Memory B cell (primary cell): ENCODE measurements at places on chromosomes 11 and 22.

DNA sequence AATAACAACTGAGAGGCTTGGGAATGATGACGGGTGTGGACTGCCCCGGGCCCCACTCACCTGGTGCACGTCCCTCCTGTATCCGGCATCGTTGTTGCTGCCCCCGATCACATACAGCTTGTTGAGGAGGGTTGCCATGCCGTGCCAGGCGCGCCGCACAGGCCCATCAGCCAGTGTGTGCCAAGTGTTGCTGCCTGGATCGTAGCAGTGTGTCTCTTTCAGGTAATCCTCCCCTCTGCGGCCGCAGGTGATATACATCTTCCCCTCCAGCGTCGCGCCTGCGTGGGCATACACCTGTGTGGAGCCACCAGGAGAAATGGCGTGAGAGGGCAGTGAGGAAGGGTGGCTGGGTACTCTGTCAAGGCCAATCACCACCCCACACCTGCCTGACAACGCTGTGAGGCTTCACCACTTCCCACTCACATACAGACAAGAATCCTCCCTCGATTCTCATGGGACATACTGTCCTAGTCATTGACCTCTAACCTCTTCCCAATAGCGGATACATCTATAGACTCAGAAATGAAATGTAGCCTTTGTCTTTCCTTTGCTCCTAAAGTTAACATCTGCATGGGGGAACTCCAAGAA is 8.9 kb upstream of the SCARF2 start:
- no peak for DNase-seq

DNA sequence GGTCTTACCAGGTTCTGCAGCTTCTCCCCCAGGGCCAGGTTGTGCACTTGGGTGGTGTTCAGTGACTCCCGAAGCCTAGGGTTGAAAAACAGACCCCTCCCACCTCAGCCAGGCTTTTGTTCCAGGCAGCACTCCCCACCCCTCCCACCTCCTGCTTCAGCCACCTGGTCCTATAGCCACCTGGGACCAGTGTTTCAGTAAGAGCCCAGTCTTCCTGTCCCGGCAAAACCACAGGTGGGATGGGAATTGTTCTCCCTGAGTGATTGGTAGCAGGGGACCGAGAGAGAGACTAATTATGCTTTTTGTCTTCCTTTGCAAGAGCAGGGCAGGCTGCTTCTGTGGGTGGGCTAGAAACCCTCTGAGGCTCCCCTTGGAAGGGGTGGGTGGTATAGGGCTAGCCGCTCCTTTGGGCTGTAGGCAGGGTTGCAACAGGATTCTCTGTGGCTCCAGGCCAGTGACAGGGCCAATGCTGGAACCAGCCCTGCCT is 8.5 kb upstream of the NAALADL1 start:
- DNase-seq: no peak

- DNase-seq: no peak
These were observed 11.7 kb downstream of the CAPRIN1 start for GRCh38 chr11:34063061-34063795.

DNA sequence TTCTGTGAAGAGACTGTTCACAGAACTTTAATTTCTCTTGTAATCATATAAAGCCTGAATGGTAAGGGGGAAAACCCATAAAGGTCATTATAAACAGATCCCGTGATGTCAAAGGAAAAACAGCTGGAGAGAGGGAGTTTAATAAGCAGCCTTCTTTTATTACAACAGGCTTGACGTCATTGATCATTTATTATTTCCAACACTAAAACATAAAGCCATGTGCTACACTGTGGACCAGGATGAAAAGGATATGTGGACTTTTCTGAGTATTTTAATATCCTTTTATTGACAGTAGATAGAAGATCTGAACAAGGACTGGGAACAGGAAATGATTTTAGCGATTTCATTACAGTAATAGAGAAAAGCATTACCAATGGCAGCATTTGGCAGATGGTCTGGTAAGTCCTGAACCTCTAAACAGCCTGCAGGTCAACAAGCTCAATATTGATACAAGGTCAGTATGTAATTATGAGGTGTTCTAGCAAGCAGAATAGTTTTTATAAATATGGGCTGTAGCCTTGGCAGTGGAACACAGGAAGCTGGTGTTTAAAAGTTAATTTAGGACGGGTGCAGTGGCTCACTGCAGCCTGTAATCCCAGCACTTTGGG is 25.1 kb upstream of the TPH1 start:
- no peak for DNase-seq

- DNase-seq: no peak
These were observed at the start of gene SLCO2B1 for GRCh38 chr11:75150879-75151278. SLCO2B1 (plus strand) TSS chr11:75151107; CDS start chr11:75151382, 275 bp downstream.

DNA sequence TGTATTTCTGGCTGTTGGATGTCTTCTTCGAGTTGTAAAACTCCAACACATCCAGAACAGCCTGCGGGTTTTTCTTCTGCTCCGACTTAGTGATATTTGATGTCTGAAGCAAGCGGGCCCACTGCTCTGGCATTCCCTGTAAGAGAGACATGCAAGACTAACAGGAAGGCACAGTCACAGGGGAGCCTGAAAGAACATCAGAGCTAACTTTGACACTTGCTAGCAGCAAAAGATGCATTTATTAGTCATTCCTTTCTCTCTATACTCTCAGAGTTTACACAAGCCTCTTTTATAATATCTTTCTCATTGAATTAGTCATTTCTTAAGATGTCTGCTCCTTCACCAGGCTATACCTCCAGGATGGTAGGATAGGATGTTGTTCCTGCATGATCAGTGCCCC is 77.8 kb upstream of the GDPD4 start:
- no peak for DNase-seq

DNA sequence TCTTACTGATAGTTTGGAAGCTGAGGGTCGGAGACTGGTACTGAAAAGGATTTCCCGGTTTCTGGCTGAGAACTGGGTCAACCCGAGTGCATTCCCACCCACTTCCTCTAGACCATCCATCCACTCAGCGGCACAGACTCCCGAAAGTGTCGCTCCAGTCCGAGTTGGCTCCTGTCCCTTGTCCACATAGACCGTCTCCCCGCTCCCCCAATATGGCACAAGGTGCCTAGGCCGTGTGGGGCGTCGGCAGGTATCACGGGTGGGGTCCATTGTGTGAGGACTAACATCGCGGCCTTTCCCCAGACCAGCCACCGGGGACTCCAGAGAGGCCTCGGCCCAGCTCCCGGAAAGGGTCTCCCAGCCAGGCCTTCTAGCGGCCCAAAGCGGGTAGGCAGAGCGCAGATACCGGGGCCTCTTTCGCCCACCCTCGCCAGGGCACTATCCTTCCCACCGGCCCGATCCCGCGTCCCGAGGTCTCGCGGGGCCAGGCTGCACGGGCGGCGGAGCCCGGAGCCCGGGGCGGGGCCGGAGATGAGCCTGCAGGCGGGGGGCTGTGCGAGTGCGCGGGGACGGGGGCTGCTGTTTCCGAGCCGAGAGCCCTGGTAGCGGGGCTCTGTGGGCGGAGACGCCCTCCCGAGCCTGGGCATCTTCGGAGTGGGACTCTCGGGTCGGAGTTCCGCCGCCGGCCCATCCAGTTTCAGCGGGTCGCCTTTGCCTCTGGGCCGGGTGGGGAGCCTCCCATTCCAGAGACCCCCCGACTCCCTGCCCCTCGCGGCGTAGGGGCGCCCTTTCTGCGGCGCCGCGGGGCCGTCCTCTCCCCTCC is 21.1 kb downstream of the SERPINH1 start:
- peak; percentile 29 for DNase-seq

DNA sequence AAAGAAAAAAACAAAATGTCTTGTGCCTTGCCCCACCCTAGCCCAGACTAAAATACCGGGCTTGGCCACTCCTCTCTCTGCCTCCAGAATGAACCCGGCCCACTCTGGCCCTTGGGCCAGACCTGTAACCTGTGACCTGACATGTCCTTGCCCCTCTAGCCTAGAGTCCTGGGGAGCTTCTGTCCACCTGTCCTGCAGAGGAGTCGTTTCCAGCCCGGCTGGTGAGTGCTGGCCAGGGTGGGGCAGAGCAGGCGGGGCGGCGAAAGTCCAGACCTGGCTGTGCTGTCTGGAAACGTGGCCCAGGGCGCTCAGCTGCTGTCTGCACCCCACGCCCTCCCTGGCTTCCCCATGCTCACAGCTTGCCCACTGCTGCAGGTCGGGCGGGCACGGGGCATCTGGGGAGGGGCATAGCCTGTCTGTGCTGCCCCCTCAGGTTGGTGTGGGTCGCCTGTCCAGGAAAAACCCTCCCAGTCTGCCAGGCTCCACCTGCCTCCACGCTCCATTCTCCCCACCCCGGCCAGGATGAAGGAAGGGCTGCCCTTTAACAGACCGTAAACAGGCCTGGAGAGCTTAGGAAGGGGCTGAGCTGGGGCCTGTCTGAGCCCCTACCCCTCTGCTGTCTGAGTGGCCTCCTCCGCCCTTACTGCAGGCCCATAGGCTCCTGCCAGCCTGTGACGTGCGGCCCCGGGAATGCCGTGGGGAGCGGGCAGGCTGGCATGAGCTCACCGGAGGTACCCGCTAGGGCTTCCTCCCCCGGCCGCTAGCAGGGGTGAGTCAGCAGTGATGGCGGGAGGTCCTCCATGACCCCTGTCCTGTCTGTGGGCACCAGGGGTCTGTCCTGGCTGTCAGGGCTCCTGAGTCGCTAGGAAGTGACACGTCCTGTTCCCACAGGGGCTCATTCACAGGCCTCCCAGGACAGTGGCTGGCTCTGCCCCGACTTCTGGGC is 1.9 kb downstream of the CD151 start:
- DNase-seq: no peak

- no peak for DNase-seq
These were observed 58.9 kb upstream of the ALX4 start for GRCh38 chr11:44368886-44369285.

- no peak for DNase-seq
These were observed 140.4 kb upstream of the ARHGAP42 start for GRCh38 chr11:100546714-100547113.

DNA sequence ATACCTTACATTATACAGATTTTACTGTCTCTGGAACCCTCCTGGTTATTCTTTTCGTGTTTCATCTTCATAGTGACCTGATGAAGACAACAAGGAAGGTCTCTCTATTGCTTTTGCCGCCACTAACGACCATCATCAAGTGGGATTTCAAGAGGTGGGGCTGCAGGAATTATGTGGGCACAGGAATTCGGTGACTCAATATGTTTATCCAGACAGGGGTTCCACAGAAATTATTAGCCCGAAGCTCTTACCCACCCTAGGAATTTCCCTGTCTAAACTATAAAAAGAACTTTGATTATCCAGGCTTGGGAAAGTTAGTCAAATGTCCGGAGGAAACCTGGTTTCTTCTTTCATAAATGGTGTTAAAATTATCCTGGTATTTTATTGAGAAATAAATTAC is 566.8 kb upstream of the TENM4 start:
- DNase-seq: no peak

DNA sequence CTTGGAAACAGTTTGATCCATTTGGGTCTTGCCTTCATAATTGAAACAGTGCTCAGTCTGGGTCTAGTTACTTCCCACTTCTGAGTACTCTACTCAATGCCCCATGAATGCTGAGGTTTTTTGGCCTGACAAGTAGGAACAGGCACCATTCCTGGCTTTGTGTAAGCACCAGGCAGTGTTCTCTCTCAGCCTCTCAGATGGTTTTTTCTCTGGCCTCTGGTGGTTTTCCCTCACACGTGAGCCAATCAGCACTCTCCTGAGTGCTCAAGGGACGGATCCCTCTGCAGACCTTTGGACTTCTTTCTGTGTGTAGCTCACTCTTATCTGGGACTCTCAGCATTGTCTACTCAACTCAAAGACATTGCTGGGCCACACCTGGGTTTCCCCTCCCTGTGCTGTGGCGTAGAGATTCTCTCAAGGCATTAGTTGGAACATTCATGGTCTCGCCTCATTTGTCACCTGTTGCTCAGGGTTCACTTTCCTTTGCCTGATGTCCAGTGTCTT is 21.3 kb downstream of the SIK2 start:
- no peak for DNase-seq

DNA sequence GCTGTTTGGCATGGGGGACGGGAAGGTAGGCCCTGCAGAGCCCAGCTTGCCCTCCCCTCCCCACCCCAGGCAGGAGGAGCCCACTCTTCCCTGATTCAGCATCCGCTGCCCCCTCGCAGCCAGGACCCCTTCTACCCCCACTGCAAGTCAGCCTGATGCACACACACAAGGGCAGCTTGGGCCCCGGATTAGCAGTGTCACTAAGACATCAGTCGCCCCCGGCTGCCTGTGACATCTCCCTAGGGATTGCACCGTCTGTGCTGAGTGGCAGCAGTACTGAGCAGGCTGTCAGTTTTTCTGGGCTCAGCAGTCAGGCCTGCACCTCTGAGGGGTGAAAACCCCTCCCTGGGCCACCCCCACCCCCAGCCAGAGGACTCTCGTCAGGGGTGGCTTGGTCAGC is 30.4 kb upstream of the SYT7 start:
- DNase-seq: no peak

- DNase-seq: no peak
These were observed 56.8 kb upstream of the FGF3 start for GRCh38 chr11:69876013-69876412.
